ENCODE measurements at places on chromosomes 3 and 15.

GRCh38 chr15:92780843-92781242, 119.3 kb upstream of the CHD2 start:
- DNase-seq: no peak

GRCh38 chr15:85954586-85954985, 125.1 kb upstream of the AGBL1 start:
- no peak for DNase-seq

GRCh38 chr3:168431491-168431890, 335.8 kb upstream of the GOLIM4 start:
- DNase-seq: no peak

DNA sequence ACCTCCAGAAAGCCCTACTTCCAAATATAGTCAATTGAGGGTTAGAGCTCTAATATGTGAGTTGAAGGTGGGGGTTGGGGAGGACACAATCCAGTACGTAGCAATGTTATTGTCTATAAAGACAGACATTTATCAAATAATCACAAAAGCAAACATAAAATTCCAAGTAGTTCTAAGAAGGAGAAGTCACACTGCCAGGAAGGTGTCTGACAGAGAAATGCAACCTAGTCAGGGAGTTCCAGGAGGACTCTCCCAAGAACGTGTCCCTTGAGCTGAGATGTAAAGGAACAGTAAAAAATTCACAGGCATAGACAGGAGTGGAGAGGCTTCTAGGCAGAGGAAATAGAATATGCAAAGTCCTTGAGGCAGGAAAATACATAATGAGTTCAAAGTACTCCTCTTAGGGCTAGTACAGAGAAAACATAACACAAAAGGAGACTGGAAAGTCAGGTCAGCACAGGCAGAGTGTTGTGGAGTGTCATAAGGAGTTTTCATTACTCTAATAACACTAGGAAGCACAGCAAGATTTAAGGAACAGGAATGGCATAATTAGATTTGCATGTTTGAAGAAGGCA, 277.6 kb upstream of the STT3B start:
- no peak for DNase-seq

- DNase-seq: no peak
These were observed 147.6 kb downstream of the KBTBD8 start for GRCh38 chr3:67145738-67146137.
